ENCODE measurements at places on chromosomes 16 and 17. TPM values are rescaled to one million over a fixed set of nuclear protein-coding genes. Genes with fewer than 3 reads are reported as not detected.

DNA sequence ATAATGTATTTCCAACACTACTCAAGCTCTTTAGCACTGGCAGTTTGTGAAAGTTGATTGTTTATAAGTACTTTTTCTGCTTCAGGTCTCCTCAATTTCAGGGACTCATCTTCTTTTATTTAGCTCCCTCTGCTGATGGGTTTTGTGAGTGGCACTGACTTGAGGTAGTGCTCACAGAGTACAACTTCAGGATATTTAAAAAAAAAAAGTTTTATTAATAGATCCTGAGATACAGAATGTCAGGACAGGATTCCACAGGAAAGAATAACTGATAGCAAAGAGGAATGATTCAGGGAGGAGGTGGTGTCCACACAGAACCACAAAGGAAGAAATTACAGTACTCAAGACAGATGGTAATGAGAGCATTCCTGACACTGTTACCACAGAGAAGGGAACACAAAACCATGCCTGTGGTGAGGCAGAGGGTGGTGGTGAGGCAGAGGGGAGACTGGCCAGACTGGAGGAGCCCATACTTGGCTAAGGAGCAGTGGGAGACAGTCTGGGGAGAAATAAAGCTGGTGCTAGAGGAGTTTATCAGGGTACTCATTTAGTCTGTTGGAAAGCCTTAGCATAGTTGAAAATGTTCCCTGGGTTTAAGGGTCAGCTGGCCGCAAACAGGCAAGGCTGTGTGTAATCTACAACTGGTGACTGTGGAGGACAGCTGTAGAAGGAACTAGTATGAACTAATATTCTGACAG, 63.7 kb downstream of the SPAG9 start:
- H3K27ac ChIP-seq, result peak overlapping the region; percentile 50
- no peaks in the 10 kb centered on the region for H3K4me1 ChIP-seq
- no peaks in the 10 kb centered on the region for H3K27me3 ChIP-seq
- H3K4me3 ChIP-seq, result no peak overlapping the region

SSTR5 gene
- not detected for total RNA-seq

KNOP1 gene
- total RNA-seq, result 15.4 TPM

RNF227 gene
- 19.5 TPM for total RNA-seq

GRCh38 chr17:6240601-6241000, 170.4 kb downstream of the WSCD1 start:
- peaks cover 37% of the 10 kb centered on the region for H3K27me3 ChIP-seq
- H3K27ac ChIP-seq, result no peak overlapping the region
- no peaks in the 10 kb centered on the region for H3K36me3 ChIP-seq
- no peaks in the 10 kb centered on the region for H3K4me1 ChIP-seq

GRCh38 chr17:30112794-30113193, 3.8 kb upstream of the NSRP1 start:
- no peaks in the 10 kb centered on the region for H3K27me3 ChIP-seq
- H3K4me1 ChIP-seq, result no peaks in the 10 kb centered on the region
- no peak for DNase-seq
- no peak overlapping the region for H3K4me3 ChIP-seq
- H3K27ac ChIP-seq, result no peak overlapping the region

DNA sequence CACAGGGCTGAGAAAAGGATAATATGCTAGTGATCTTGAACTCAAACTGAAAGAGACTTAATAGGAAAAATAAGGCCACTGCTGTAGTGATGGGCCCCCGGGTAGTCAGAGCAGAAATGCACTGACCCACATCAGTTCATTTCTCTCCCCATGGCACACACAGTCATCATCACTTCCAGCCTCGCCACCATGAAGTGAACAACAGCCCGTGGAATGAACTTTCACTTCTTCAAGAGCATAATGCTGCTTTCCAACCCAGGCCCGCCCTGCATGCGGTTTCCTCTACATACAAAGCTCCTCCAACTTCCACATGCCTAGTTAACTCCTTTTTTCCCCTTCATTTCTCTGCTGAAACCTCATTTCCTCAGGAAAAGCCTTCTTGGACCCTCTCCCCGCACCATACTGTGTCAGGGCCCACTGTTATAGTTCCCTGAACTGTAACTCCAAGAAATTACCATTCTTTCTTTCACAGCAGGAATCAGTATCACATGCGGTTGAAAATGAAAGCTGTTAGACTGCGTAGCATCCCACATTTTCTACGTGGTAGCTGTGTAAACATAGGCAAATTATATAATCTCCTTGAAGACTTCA, 65.8 kb upstream of the SMIM36 start:
- H3K4me1 ChIP-seq, result no peaks in the 10 kb centered on the region
- no peaks in the 10 kb centered on the region for H3K27me3 ChIP-seq
- H3K36me3 ChIP-seq, result no peaks in the 10 kb centered on the region
- H3K27ac ChIP-seq, result peak overlapping the region; percentile 94
- H3K4me3 ChIP-seq, result peak overlapping the region; percentile 19

- H3K27ac ChIP-seq, result peak overlapping the region; percentile 45
- no peaks in the 10 kb centered on the region for H3K4me1 ChIP-seq
- no peak for DNase-seq
- no peaks in the 10 kb centered on the region for H3K27me3 ChIP-seq
Observed at GRCh38 chr16:48235556-48236136, 8.5 kb upstream of the LONP2 start.

DNA sequence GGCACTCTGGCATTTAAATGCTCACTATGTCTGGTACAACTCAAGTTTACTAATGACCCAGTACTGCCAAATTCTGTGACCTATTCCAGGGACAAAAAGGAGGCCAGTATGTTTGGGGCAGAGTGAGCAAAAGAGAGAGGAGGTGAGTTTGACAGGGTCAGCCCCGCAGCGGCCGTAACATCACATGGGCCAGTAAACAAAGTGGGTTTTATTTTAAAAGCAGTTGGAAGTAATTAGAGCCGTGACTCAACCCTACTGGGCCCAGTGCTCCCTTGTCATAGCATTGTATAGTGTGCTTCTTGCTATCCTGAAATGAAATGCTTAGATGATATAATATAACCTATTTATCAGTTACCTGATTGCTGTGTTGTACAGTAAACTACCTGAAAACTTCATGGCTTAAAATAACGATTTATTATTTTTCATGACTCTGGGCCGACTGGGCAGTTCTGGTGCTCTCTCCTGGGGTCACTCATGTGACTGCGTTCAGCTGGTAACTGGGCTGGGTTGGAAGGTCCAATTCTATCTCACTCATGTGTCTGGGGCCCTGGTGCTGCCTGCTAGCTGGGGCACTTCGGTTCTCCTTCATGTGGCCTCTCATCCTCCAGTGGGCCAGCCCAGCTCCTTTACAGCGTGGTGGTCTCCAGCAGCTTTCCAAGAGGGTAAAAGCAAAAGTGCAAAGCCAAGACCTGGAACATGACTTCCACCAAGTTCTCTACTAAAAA, 27.4 kb downstream of the IQCK start:
- no peaks in the 10 kb centered on the region for H3K36me3 ChIP-seq
- no peak for DNase-seq
- no peaks in the 10 kb centered on the region for H3K27me3 ChIP-seq
- peak overlapping the region; percentile 33 for H3K27ac ChIP-seq
- no peaks in the 10 kb centered on the region for H3K4me1 ChIP-seq

GRCh38 chr16:31033709-31034492, 543 bp downstream of the STX4 start:
- peaks cover 5% of the 10 kb centered on the region for H3K4me1 ChIP-seq
- peak overlapping the region; percentile 84 for H3K4me3 ChIP-seq
- H3K27me3 ChIP-seq, result no peaks in the 10 kb centered on the region
- H3K36me3 ChIP-seq, result no peaks in the 10 kb centered on the region
- DNase-seq, result peak; percentile 91
- peak overlapping the region; percentile 99 for H3K27ac ChIP-seq
